Panc1 (cell line): ENCODE measurements at places on chromosomes 16 and 17. TPM values are rescaled to one million over a fixed set of nuclear protein-coding genes. Genes with fewer than 3 reads are reported as not detected.

Gene G6PC1
- total RNA-seq: 0.08 TPM

Gene FOXK2
- total RNA-seq: 143 TPM

Gene HS3ST4
- not detected for total RNA-seq

Gene CTRB1
- total RNA-seq: 2.7 TPM

Gene PYY
- total RNA-seq: not detected

Gene CCL1
- total RNA-seq: not detected

Gene SOST
- total RNA-seq: not detected

Gene MYH1
- total RNA-seq: not detected

Gene ZP2
- not detected for total RNA-seq

Gene DPEP2
- total RNA-seq: not detected

Gene ATF7IP2
- 25.2 TPM for total RNA-seq

Gene APOH
- 1.2 TPM for total RNA-seq

Gene KIF19
- total RNA-seq: not detected

Gene SNX20
- 0.10 TPM for total RNA-seq

Gene KRTAP9-8
- not detected for total RNA-seq

Gene HOXB3
- 127 TPM for total RNA-seq

Gene ABCA8
- 0.23 TPM for total RNA-seq

Gene DNAH3
- total RNA-seq: 0.62 TPM

Gene EVI2B
- 0.08 TPM for total RNA-seq

Gene ZG16B
- total RNA-seq: 9.1 TPM

Gene VPS9D1
- total RNA-seq: 6.3 TPM

Gene CD300LB
- not detected for total RNA-seq

Gene FNDC8
- not detected for total RNA-seq

Gene FMNL1
- 20.0 TPM for total RNA-seq
